GM12878 (cell line): ENCODE measurements at places on chromosomes 3 and 15. TPM values are rescaled to one million over a fixed set of nuclear protein-coding genes. Genes with fewer than 3 reads are reported as not detected.

GRCh38 chr3:49534581-49535441 lies 19.5 kb upstream of the BSN start:
- no peak for DNase-seq
- H3K4me3 ChIP-seq: no peak overlapping the region
- H3K27me3 ChIP-seq: no peaks in the 10 kb centered on the region

- H3K27ac ChIP-seq: peak overlapping the region; percentile 97; the same call in 1 of the 2 replicates
- no peaks in the 10 kb centered on the region for H3K27me3 ChIP-seq
- no peak for DNase-seq
- peaks cover 3% of the 10 kb centered on the region; the same call in 1 of the 2 replicates for H3K4me1 ChIP-seq
- H3K4me3 ChIP-seq: peak overlapping the region; percentile 96
- no peaks in the 10 kb centered on the region for H3K36me3 ChIP-seq
Measured at GRCh38 chr15:44286814-44287452, 1.6 kb upstream of the GOLM2 start.

GRCh38 chr3:152192050-152192449 lies 76.7 kb upstream of the MBNL1 start:
- no peak overlapping the region for H3K27ac ChIP-seq
- no peaks in the 10 kb centered on the region for H3K27me3 ChIP-seq
- no peaks in the 10 kb centered on the region for H3K36me3 ChIP-seq
- peaks cover 16% of the 10 kb centered on the region for H3K4me1 ChIP-seq
- H3K4me3 ChIP-seq: no peak overlapping the region

DNA sequence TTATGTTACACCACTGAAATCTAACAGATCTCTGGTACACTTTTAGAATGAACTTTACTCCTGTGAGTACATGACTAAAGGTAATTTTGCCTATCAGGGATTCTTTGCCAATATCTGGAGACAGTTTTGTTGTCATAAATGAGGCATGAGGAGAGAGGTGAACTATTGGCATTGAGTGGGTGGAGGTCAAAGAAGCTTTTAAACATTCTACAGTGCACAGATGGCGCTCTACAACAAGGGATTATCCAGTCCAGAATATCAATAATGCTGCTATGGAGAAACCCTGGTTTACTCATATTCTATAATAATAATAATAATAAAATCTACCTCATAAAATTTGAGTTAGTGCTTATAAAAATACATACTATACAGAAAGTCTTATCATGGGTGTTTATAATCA lies 702.3 kb downstream of the SI start:
- no peaks in the 10 kb centered on the region for H3K27me3 ChIP-seq
- H3K4me3 ChIP-seq: no peak overlapping the region
- no peaks in the 10 kb centered on the region for H3K36me3 ChIP-seq

GRCh38 chr15:45802140-45802539 lies 167.3 kb downstream of the SQOR start:
- no peak for DNase-seq
- H3K27ac ChIP-seq: no peak overlapping the region
- no peaks in the 10 kb centered on the region for H3K27me3 ChIP-seq
- no peaks in the 10 kb centered on the region for H3K36me3 ChIP-seq
- no peak overlapping the region for H3K4me3 ChIP-seq

GRCh38 chr3:44104043-44104442 lies 137.6 kb upstream of the TOPAZ1 start:
- no peak for DNase-seq
- no peaks in the 10 kb centered on the region for H3K27me3 ChIP-seq

GRCh38 chr15:62727501-62727900 lies 315.0 kb upstream of the TPM1 start:
- no peak overlapping the region for H3K27ac ChIP-seq
- H3K4me1 ChIP-seq: no peaks in the 10 kb centered on the region
- H3K27me3 ChIP-seq: no peaks in the 10 kb centered on the region

DNA sequence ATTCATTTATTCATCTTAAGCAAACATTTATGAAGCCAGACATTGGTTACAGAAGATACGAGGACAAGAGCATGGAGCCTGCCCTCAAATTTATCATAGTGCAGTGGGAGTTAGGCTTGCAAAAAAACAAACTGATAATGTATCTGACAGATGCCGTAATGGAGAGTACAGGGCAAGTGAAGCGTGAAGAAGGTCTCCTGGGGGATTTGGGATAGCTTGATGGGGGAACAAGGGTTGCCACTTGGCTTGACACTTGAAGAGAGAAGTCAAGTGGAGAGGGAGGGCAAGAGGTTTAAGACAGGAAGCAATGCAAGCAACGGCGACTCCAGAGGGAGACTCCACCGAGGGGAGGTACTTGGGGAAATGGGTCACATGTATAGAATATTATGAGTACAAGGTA lies 129.3 kb downstream of the SSR3 start:
- DNase-seq: no peak
- no peaks in the 10 kb centered on the region for H3K4me1 ChIP-seq
- H3K27me3 ChIP-seq: peaks cover 3% of the 10 kb centered on the region
- no peak overlapping the region for H3K4me3 ChIP-seq
- H3K36me3 ChIP-seq: no peaks in the 10 kb centered on the region
- H3K27ac ChIP-seq: no peak overlapping the region

GRCh38 chr3:184039414-184039813 lies 7.9 kb downstream of the HTR3D start:
- H3K4me1 ChIP-seq: no peaks in the 10 kb centered on the region
- DNase-seq: no peak
- H3K27me3 ChIP-seq: peaks cover 5% of the 10 kb centered on the region; the same call in 1 of the 2 replicates
- no peaks in the 10 kb centered on the region for H3K36me3 ChIP-seq

DNA sequence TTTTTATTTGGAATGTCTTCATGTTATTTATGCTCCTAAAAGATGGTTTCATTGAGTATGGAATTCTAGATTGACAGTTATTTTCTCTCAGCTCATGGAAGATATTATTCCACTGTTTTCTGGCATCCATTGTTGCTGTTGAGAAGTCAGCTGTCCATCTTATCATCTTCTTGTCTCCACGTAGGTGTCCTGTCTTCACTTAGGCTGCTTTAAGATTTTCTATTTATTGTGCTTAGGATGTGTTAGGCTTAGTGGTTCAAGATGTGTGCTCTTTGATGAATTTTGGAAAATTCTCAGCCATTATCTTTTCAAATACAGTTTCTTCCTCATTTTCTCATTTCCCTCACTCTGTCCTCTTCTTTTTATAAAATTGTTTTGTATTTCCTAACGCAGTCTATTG lies 52.0 kb downstream of the SNRK start:
- H3K27ac ChIP-seq: no peak overlapping the region
- H3K4me1 ChIP-seq: no peaks in the 10 kb centered on the region
- peaks cover 10% of the 10 kb centered on the region for H3K36me3 ChIP-seq
- H3K4me3 ChIP-seq: no peak overlapping the region

GRCh38 chr15:70278644-70279043 lies 180.9 kb upstream of the TLE3 start:
- 0 out of 2 replicates have a peak, but pooled peaks cover 3% of the 10 kb centered on the region for H3K4me1 ChIP-seq
- H3K36me3 ChIP-seq: no peaks in the 10 kb centered on the region
- no peak for DNase-seq

DNA sequence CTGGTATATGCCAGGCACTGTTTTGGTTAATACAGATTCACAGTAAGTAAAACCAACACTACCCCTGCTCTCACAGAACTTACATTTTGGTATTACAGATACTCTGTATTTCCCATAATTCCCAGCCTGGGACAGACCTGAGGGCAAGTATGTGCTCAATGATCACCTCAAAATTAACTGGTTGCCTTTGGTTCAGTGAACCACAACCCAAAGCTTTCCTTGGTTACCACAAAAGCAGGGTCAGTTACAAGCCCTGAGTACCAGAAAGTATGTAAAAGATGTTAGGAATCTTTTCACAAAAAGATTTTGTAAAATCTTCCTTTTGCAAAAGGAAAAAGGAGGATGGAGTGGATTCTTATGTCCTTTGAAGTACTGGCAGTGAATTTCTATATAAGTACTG lies 72.2 kb upstream of the GUCA1C start:
- H3K36me3 ChIP-seq: no peaks in the 10 kb centered on the region
- H3K27me3 ChIP-seq: no peaks in the 10 kb centered on the region
- no peak for DNase-seq
- no peaks in the 10 kb centered on the region for H3K4me1 ChIP-seq
- no peak overlapping the region for H3K4me3 ChIP-seq

DNA sequence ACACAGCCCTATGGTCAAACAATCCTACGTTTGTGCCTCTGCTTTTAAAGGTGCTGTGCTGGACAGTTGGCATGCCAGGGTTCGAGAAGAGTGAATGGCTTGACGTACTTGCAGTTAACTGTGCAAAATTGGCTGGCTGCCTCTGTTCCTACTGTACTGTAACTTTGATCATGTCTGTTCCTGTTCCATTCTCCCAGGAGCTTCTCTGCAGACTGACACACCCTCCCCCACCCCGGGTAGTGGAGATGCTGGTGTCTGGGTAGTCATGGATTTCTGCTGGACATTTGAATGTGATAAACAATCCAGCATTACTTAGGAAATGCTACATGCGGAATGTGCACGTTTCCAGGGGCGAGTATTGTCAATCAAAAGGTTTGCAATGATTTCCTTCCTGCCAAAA lies 6.5 kb upstream of the VILL start:
- no peak overlapping the region for H3K27ac ChIP-seq
- no peak overlapping the region for H3K4me3 ChIP-seq
- H3K27me3 ChIP-seq: no peaks in the 10 kb centered on the region; the same call in 1 of the 2 replicates
- H3K4me1 ChIP-seq: no peaks in the 10 kb centered on the region

Gene LMOD3
- 0.08 TPM in 1 of 2 replicates, not detected in the other for total RNA-seq

Gene C3orf85
- not detected in 2 replicates for total RNA-seq

Gene PLCB2
- 33.8 and 39.4 TPM in 2 replicates for total RNA-seq

Gene HIGD2B
- total RNA-seq: 0.24 TPM in 1 of 2 replicates, not detected in the other

Gene TMEM108
- not detected in 2 replicates for total RNA-seq

Gene FMN1
- 0.05 TPM in 2 replicates for total RNA-seq

Gene NSMCE3
- total RNA-seq: 17.5 and 17.8 TPM in 2 replicates

Gene PEX11A
- 2.0 and 2.8 TPM in 2 replicates for total RNA-seq

Gene CAMK2N2
- total RNA-seq: 1.4 and 1.9 TPM in 2 replicates

Gene SUMF1
- 9.0 and 9.5 TPM in 2 replicates for total RNA-seq

Gene CHRNA7
- total RNA-seq: not detected in 2 replicates

Gene ZNF502
- 1.2 and 1.4 TPM in 2 replicates for total RNA-seq
